ENCODE measurements at places on chromosomes 7 and 10.

DNA sequence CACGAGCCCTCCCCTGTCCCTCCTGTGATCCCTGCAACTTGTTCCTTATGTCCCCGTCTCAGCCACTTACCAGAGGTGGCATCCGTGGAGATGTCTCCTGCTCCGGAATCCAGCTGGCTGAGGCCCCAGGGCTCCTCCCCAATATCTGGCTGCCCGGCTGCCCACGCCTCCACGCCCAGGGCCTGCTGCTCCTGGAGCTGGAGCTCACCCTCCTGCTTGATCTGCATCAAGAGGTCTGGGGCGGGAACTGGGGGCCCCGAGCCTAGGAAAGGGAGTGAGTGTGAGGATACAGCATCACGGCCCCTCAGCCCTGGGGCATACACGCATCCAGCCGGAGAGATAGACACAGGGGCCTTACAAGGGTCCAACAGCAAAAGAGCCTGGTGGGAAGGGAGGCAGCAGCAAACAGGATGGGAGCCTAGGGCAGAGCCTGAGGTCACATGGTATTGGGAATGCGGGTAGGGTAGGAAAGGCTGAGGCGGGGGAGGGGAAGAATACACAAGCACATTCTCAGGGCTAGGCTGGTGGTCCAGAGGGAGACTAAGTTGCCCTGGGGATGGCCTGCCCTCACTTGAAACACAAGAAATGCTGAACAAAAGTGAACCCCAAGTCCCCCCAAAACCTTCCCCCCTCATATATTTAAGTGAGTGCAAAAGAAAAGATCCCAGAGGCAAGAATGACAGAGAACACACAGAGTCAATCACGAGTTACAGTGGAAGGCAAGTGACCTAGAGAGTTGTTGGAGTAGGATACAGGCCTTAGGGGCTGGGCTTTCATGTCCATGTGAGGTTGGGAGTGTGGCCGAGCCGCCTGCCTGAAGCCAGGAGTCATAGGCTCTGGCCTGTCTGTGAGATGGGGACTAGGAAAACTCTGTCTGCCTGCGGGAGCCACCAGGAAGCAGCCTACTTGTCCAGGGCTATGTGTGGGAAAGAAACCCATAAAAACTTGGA, 16.9 kb upstream of the ZNF777 start:
- DNase-seq, result no peak

DNA sequence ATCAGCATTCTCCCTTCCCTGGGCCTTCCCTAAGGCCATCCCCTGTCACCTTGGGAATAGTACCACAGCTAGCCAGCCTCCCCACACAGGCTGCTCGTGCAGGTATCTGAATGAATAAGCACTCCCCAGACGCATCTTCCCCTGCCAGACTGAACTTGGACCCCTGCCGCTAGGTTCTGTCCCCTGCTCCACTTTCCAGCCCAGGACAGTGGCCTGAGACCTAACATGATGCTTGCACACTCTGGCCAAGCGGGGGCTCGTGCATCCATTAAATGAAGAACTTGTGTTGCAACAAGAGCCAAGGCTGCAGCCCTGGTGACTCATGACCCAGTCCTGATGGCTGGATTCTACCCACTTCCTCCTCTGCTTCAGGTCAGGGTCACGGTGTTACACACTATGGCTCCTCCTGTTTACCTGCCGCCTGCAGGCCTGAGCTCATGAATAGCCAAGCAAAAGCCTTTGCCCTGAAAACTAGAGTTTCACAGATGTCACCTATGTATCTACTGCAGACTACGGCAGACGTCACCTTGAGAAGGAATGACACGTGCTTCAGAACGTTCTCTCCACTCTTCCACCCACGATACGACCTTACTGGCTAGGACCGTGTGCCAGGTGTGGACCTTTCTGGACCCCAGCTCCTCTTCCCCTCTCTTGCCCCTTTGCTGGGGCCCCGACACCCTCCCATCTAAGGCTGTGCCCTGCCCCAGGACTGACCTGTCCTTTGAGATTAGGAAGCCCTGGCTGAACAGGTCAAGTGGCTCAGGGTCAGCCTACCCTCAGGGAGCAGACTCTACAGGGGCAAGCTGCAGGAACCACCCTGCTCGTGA, 6.5 kb downstream of the ASB13 start:
- no peak for DNase-seq

GRCh38 chr10:110577056-110577455, 9.6 kb downstream of the SMC3 start:
- DNase-seq, result no peak

- no peak for DNase-seq
These were observed 68.1 kb downstream of the CNOT4 start for GRCh38 chr7:135441791-135442190.

DNA sequence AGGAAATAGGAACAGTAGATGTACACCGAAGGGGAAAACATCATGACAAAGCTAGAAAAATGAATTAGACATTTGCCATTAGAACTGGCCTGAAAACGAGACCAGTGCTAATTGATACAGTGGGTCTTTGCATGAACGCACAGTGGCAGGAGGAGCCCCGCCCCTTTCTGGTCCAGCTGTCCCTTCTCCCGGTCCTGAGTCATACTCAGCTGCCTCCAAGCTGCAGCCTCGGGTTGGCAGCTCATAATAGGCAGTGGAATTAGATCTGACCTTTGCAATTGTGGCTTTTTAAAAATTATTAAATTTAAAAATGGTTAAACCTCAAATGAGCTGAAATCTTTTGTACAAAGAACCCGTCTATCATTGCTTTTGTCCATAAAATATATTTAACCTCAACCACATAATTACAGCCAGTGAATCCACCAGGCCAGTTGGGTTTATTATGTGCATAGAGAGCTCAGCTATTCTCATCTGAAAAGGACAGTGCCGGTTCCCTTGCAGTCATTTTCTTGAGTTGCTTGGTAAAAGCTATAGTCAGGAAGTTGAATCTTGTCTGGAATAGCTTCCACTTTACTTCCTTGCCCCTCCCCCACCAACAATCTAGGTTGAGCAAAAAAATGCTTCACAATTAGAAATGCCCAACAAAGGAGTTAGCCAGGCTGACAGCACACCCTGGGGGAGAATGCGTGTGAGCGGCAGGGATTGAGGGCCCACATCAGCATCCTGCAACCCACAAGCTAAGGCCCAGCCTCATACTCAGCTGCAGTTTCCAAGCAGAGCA, 147.1 kb downstream of the BUB3 start:
- no peak for DNase-seq

- no peak for DNase-seq
These were observed 29.1 kb downstream of the IL15RA start for GRCh38 chr10:5948208-5948585.

DNA sequence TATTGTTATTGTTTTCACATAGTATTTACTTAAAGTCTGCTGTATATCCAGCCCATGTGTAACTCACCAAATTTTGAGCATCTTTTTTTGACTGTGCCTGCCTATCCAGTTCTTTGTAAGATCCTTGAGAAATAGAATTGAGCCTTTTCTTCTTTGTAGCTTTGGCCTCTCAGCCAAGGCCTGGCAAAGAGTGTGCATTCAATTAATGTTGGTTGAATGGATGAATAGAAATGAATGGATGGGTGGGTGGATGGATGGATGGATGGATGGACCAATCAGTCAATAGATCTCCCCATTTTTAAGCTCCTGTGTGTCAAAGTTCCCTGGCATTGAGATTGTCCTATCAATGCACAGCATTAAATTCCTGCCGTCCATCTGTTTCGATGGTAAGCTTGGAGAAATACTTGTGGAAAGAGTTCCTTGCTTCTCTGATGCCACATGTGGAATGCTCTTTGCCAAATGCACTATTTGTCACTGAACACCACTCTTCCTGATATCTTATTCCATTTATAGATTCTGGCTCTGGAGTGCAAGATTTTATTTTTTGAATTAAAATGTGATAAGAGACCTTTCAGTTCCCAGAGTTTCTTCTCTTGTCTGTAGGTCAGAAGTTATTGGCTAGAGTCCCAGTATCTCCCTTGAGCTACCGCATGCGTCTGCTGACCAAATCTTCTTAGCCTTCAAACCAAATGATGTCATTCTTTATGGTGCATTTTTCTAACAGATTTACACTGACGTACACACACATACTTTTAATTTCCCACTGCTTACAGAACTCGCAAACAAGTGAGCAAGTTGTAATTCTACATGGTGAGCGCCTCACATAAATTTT, 20.7 kb upstream of the ADRB1 start:
- no peak for DNase-seq

- DNase-seq, result no peak
These were observed 280.2 kb upstream of the IMMP2L start for GRCh38 chr7:111842491-111842890.

DNA sequence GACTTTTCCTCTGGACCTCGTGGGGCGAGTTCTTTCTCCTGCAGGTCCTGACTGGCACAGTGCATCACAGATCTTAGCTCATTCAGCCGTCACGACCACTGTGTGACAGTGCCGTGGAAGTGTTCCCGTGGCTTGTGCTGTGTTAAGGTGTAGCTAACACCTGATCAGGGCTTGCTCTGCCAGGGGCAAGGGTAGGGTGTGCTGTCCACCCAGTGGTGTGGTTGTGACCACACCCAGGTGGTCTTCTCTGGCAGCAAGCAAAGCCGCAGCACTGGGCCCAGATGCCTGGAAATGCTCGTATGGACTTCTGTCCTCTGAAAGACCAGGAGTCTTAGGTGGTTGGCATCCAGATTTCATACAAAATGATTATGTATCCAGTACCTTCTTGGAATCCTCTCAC, 86.2 kb downstream of the GLRX3 start:
- DNase-seq, result no peak

DNA sequence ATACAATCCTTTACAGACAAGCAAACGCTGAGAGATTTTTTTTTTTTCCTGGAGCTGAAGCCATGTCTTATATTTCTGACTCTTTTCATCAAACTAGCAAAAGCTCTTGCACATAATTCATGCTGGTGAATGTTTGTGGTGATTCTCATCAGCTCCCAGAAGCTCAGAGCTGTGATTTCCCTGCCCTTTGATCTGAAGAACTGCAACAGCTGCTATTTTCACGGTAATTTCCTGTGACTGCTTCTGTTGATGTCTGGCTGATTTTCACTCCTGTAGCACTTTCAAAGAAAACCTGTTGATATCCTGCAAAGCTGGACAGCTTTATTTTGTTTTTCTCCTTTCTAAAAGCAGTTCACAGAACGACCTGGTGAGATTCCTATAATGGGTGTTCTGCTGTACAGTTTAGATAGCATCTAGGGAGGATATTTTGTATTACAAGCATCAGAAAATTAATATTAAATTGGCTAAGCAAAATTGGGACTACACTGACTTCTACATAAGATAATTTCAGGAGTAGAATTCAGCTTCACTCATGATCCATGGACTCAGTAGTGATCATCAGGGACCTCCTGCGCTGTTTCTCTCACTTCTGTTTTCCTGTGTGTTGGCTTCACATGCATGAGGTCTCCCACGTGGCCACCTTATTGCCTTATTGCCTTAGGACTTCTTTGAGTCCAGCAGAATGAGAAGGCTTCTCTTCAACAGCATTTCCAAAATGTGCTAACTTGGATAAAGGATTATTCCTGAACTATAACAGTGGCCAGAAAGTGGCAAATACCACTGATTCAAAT, 1111.6 kb upstream of the SORCS1 start:
- DNase-seq, result no peak

DNA sequence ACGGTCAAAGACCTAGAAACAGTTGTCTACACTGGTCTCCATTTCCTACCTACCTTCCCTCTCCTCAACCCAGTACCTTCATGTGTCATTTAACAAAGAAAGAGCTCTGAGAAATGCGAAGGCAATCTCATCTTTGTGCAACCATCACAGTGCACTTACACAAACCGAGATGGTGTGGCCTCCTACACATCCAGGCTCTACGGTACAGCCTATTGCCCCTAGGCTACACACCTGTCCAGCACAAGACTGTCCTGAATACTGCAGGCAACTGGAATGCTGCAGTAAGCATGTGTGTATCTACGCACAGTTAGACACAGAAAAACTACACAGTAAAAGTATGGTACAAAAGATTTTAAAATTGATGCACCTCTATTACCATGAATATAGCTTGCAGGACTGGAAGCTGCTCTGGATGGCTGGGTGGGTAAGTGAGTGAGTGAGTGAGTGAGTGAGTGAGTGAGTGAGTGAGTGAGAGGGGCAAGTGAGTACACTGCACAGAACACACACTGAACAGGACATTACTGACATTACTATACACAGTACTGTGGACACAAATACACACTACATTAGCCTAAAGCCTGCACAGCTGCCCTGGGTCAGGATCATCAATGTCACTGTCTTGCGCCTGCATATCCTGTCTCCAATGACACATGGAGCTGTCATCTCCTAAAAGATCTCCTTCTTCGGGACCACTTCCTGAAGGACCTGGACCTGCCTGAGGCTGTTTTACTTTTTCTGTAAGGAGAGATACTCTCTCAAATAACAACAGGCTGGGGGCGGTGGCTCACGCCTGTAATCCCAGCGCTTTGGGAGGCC, 18.5 kb downstream of the ITGB1 start:
- no peak for DNase-seq

DNA sequence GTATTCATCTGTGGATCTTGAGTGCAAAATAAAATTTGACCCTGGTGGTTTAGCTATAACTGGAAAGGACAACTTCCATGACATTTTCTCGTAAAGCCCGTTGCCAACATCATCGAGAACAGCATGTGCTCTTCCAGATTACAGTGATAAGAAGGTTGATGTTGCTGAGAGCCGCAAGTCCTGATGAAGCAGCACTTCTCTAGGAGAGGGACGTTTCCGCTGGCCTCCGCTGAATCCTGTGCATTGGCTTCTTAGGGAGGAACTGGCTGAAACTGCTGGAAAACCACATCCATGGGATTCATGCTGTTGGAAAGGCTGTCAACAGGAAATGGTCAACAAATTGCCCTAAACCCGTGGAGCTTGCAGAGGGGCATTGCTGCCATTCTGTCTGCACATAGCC, 21.4 kb upstream of the ABCB5 start:
- DNase-seq, result no peak

DNA sequence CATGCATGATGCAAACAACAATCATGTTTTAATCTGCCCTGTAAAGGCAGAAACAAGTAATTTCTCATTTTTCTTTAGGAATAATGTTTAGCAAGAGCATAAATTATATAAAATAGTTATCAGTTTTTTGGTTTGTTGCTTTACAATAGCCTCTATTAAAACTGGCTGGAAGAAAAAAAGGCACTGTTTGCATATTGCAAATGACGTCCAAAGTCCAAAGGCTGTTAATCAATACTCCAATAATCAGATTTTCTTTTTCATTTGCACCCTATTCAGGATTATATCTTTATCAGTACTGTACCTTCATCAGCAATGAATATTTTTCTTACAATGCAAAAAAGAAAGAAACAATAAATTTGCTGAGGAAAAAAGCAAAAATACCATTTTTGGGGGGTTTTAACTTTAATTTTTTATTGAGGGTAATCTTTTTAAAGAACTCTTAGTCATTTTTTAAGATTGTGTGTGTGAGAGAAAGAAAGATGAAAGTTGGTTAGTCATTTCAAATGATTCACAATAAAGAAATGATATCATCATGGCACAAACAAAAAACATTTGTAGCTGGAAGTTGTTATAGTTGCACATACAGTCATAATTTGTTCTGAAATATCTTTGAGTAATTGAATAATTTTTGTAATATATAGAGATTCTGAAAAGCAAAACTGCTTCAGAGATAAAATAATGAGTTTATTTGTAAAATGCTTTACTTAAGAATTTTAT, 44.4 kb upstream of the AKR1C2 start:
- no peak for DNase-seq

All from stimulated activated CD4-positive, alpha-beta T cell treated with anti-CD3 and anti-CD28 coated beads, Interleukin-4, amount 100 ng/mL, for 48 hours (primary cell).